Lung (tissue), 17 donors: ENCODE measurements at places on chromosomes 7 and 10. TPM values are rescaled to one million over a fixed set of nuclear protein-coding genes. Genes with fewer than 3 reads are reported as not detected.

- H3K4me1 ChIP-seq = no peaks in the 10 kb centered on the region
- peaks cover 15% of the 10 kb centered on the region for H3K36me3 ChIP-seq
- H3K27me3 ChIP-seq = no peaks in the 10 kb centered on the region
Observed at GRCh38 chr7:96691702-96692101, 17.9 kb downstream of the SEM1 start.

GRCh38 chr10:132906836-132907235 lies 35.5 kb downstream of the CFAP46 start:
- peaks cover 2% of the 10 kb centered on the region for H3K27me3 ChIP-seq
- no peak for DNase-seq
- H3K4me3 ChIP-seq = no peak overlapping the region
- H3K36me3 ChIP-seq = no peaks in the 10 kb centered on the region
- no peak overlapping the region for H3K27ac ChIP-seq
- no peaks in the 10 kb centered on the region for H3K4me1 ChIP-seq

DNA sequence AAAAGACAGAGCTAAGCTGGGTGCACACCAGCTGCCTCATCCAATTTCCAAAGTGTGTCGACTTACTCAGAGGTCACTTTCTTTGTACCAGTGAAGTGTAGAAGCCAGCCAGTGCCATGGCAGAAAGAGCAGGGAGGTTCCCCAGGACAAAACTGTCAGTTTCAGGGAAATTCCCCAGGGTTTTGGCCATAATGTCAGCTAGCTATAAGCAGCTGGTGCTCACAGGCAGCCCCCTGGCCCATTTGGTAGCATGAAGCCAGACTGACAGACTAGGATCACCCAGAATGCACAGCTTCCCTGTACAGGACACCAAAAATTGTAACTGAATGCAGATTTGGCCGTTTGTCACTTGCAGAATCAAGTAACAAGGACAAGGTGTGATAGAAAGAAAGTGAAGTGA lies 28.6 kb downstream of the MRPL32 start:
- H3K4me1 ChIP-seq = no peaks in the 10 kb centered on the region
- no peak overlapping the region for H3K4me3 ChIP-seq
- no peak for DNase-seq
- no peaks in the 10 kb centered on the region for H3K27me3 ChIP-seq

GRCh38 chr7:69879989-69880388 lies 281.7 kb downstream of the AUTS2 start:
- H3K27me3 ChIP-seq = no peaks in the 10 kb centered on the region
- no peaks in the 10 kb centered on the region for H3K36me3 ChIP-seq

- no peaks in the 10 kb centered on the region for H3K36me3 ChIP-seq
- no peak overlapping the region for H3K27ac ChIP-seq
- no peak for DNase-seq
- H3K4me1 ChIP-seq = no peaks in the 10 kb centered on the region
- no peaks in the 10 kb centered on the region for H3K27me3 ChIP-seq
Observed at GRCh38 chr10:29238523-29239135, 50.2 kb upstream of the LYZL1 start.

- no peak overlapping the region for H3K27ac ChIP-seq
- H3K4me1 ChIP-seq = no peaks in the 10 kb centered on the region
- no peak overlapping the region for H3K4me3 ChIP-seq
- H3K36me3 ChIP-seq = no peaks in the 10 kb centered on the region
- no peak for DNase-seq
Observed at GRCh38 chr10:71584902-71585563, 134.5 kb downstream of the C10orf105 start.

The HOXA5 gene
- total RNA-seq = 61.9 TPM

The NUTM2E gene
- total RNA-seq = 1.1 TPM
